ENCODE measurements at places on chromosomes 12 and 14.

- DNase-seq, result no peak
Measured at GRCh38 chr12:108638997-108639822, 5.5 kb upstream of the SELPLG start.

- DNase-seq, result no peak
Measured at GRCh38 chr12:89918172-89918846, 209.7 kb upstream of the ATP2B1 start.

DNA sequence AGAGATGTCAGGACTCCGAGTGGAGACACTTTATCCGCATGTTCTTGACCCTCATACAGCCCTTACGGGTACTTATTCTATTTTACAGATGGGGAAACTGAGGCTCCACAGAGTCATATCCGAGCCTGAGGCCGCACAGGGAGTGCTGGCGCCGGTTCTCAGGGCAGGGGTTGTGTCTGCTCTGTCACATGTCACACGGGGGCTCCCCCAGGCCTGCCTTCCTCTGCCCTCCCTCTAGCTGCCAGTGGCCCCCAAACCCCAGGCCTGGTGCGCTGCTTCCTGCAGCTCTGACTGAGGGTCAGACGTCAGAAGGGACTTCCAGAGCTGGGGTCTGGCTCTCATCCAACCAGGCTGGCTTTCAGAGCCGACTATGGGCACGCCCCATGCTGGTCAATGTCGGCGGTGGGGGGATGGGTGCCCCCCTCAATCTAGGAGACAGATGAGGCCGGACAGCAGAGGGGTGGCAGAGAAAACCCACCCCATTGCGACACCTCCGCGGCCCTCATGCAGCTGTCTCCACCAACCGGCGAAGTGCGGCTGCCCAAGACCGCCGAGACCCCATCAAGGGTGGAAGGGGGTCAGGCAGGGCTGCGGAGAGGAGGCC, 811 bp upstream of the INF2 start:
- no peak for DNase-seq

GRCh38 chr12:19945559-19946435, 422.5 kb upstream of the PDE3A start:
- no peak for DNase-seq

- DNase-seq, result peak; percentile 21
Measured at GRCh38 chr12:46702581-46703344, 123.0 kb downstream of the SLC38A4 start.

DNA sequence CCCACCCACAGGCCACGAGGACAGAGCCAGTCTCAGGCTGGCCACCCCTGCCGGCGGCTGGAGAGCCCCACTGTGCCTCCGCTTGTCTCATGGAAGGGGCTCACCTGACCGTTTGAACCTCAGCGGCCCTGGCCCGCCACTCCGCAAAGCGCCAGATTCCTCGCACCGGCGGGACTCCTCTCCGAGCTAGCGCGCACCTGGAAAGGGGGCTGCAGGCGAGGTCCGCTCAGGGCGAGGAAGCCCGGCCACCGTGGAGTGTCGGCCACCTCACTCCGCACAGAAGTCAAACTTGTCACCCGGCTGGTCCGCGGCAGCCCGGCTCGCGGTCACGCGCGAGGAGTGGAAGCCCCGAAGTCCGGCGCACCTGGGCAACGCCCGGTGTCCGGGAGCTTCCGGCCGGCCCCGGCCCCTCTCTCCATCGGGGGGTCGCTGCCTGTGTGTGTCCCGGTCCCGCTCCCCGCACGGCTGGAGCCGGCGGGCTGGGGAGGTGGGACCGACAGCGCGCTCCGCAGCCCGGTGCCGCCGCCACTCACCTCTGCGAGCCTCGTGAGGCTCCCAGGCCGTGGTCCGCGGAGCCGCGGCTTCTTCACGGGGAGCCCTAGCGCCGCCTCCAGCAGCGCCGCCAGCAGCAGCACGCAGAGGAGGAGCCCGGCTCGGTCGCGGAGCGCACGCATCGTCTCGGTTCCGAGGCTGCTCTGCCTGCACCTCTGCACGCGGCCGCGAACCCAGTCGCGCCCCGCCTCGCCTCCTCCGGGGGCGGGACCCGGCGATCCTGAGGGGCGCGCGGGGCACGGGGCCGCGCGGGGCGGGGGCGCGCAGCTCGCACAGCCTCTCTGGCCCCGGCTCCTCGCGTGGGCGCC, at the start of gene ISM2:
TSS of gene ISM2 (minus strand) at position 697 of the 860 bp plus-strand sequence. CDS start at position 674, 23 bp downstream.
- no peak for DNase-seq

GRCh38 chr12:62248873-62249272, 11.3 kb upstream of the USP15 start:
- no peak for DNase-seq

DNA sequence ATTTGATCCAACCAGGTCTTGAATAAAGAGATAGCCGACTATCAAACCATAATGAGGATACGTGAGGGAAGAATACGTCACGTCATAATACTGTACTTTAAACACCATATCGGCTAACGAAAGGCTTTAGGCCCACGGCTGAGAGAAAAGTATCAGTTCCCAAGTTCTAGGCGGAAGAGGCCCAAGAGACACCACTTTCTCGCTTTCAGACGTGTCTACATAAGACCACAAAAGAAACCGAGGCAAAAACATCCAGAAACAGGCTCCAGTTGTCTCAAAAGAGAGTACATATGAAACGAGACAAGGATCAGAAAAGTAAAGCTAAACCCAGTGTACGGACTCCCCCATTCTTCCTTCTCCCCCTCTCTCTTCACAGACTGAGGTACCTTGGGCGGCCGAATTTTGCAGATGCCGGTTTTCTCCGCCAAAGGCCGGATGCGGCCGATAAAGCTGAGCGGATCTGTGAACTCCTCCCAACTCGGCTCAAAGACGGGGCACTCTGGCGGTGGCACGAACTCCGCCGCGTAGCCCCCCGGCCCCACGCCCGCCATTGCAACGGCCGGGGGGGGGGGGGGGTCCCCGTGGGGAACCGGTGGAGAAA, 479 bp downstream of the KDM5A start:
- no peak for DNase-seq

- no peak for DNase-seq
Measured at GRCh38 chr12:105418821-105419291, 88.4 kb downstream of the C12orf75 start.

DNA sequence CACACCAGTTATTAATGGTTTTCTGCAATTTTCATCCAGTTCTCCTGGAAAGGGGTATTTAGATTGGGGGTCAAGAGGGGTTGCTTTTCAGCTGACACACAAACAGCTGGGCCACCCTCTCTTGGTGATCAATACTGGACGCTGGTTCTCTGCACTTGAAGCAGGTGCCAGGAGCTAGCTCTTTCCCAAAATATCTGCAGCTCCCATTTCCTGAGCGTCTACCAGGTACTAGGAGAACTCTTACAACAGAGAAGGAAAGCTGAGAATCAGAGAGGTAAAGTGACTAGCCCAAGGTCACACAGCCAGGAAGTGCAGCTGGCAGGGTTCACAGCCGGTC, 1.2 kb downstream of the TESC start:
- DNase-seq, result no peak

GRCh38 chr14:65940056-65940735, 527.7 kb downstream of the FUT8 start:
- no peak for DNase-seq

GRCh38 chr12:6315704-6316597, 5.5 kb downstream of the PLEKHG6 start:
- DNase-seq, result no peak

DNA sequence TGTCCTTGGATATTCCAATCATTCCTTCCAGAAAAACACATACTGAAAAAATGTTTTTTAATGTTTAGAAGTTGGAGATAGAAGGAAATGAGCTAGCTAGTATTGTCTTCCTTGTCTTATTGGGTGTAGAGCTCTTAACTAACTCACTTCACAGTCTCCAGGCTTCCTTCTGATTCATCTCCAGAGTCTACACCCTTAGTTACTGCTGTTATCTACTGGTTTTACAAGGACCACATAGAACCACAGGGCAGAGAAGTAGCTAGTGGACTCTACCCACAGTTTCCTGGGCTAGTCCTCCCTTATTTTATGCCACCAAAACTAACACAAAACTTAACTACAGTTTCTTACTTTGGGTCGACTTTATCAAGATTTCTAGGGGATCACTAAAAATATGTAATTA, 31.0 kb upstream of the DHRS4 start:
- DNase-seq, result no peak

DNA sequence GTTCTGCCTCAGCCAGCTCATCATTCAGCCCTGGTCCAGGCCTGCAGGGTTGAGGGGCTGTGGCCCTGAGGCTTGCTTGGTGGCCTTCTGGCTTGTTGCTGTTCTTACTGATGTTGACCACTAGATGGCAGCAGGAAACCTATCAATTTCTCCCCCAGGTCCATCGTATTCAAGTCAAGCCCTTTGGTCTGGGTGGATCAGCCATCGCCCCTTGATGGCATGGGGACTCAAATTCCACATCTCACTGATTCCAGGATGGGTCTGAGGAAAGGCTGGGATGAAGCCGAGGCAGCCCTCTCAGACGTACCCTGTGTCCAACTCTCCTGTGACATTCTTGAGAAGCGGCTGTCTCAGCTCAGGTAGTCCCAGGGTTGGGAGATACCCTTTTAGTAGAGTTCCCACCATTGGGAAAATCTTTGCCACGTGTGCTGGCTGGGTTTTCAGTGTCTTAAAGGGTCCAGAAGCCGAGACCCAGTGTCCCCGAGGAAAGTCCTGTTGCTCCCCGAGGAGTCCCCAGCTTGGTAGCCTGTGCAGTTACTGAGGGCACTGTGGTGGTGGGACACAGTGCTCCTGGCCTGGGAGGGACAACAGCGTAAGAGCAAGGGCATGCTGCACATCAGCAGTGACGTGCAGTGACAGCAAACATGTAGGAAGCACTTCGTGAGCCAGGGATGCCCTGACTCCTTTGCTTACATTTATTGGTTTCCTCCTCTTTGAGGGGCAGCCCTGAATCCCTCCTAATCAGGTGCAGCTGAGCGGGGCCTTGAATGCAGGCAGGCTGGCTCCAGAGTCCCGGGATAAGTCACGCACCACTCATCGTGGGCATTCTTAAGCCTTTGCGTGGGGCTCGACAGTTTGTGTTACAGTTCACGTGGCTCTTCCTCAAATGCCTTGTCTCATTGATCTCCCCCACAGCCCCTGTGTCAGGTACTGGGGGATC, 58.6 kb downstream of the TSPAN9 start:
- DNase-seq, result peak; percentile 66

DNA sequence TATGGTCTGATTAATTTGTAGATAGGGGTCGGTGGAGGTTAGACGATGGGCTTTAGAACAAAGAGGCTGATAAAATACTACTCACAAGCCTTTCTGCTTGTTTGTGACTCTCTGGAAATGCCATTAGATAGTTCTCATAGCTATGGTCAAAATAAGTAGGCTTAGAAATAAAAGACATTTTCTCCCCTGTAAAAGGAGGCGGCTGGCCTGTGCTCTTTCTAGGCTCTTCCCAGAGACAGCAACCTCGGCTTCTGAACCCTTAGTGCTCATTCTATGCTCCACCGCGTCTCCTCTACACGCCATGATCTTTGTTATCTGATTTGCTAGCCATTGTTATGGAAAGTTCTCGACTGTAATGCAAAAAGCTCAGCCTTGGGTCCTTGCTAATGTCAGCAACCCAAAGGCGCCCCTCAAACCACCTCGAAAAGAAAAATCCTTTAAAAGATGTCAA, 64.5 kb downstream of the CRADD start:
- no peak for DNase-seq

DNA sequence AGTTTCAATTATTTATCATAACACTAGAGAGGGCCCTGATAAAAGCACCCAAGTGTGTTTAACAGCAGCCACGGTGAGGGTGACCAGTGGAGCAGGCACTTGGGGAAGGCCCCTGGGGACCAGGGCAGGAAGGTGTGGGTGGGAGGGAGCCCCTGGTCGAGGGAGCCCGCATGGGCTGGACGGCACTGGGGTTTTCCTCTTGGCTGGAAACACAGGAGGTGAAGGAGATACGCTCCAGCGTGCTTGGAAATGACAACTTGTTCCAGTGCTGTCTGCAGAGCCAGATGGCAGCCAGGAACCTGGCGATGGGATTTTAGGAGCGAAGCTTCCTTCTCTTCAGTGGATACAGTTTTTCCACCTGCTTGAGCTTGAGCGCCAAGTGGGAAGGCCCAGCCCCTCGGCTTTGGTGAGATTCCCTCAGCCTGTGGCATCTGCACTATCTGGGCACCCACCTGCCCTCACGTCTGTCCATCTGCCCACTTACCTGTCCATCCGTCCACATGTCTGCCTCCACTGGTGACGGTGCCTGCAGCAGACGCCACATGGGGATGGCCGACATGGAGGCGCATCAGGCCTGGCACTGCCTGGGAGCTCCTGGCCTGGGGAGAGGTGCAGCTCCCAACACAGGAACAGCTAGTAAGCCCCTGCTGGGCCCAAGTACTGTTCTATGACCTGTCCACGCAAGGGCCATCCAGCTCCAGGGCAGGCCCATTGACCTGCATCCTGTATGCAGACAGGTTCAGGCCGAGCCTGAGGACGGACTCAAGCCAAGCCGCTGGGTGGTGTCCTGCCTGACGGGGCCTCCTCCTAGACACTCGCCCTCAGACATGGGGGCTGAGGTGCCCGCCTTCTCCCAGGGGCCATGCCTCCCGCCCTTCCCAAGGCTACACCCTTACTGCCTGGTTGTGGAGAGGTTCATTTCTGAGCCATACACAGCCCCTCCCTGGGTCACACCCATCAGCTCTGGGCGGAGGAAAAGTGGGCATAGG, 192.2 kb upstream of the C14orf180 start:
- DNase-seq, result no peak

DNA sequence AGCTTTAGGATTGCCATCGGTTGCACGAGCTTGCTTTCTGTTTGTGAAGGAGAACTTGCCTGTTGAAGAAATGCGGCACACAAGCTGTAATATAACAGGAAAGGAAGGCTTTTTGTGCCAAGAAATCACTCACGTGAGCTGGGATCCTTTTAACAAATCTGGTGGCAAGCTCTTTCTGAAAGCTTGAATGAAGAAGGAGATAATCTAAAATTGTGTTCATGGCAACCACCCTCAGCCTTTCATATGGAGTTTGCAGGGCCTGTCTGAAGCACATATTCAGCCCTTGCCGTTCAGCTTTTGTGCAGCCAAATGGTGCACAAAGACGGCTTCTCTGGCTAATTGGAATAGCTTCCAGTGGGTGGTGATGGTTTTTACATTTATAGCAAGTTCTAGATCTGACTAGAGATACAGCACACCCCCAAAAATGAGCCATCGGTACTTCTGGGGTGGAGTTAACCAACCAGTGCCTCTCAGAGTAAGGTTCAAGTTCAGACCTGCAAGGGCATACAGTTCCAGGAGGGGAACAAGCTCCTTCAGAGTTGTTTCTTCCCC, 107.4 kb downstream of the AEBP2 start:
- no peak for DNase-seq

- peak; percentile 40 for DNase-seq
Measured at GRCh38 chr12:94100211-94100627, 48.2 kb upstream of the PLXNC1 start.
